ENCODE measurements at places on chromosomes 1 and 21.

DNA sequence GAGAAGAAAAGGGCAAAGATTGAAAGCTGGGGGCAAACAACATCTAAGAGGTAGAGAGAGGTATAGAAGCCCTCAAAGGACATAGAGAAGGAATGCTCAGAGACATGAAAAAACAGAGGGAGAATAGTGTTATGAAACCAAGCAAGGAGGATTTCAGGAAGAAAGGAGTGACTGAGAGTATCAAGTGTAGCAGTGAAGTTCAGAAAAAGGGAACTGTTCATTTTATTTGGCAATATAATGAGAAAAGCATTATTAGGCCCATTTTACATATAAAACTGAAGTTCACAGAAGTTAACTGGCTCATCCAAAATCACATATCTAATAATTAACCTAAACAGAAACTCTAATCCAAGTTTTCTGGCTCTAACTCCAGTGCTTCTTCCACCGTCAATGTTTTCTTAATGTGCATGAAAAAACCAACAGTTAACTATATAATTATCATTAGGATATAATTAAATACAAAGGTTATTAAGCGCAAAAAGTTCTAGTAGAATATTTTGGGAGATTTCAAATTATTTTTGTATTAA is 17.7 kb downstream of the NEXN start:
- DNase-seq = no peak

DNA sequence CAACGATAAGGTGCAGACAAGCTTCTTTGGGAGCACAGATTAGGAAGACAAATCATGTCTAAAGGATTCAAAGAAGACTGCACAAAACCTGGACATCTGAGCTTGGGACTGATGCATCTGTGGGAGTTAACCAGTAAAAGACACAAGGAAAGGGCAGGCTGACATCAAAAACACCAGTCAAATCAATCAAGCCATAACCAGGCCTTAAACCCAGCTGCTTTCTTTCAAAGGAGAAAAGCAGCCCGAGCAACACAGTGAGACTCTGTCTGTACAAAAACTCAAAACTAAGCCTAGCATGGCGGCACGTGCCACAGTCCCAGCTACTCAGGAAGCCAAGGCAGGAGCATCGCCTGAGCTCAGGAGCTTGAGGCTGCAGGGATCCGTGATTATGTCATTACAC is 411.6 kb downstream of the SMYD3 start:
- DNase-seq = no peak

- no peak for DNase-seq
These were observed 186.6 kb downstream of the GRIK1 start for GRCh38 chr21:29753216-29753615.

GRCh38 chr1:16921391-16922185 is at the start of gene CROCC:
CROCC (plus strand) TSS chr1:16921931; CDS start chr1:16922019, 88 bp downstream.
- no peak for DNase-seq

DNA sequence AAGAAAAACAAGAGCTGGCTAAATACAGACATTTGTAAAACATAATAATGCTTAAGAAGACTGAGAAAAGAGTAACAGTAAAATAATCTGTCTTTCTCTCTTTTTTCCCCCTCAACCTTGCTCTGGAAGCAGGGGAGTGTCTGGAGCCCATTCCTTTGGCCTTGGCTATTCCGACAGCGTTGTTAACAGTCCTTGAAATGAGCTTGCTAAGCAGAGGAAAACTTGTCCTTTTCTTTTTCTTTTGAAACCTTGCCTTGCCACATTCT is 6.7 kb upstream of the CA6 start:
- no peak for DNase-seq

GRCh38 chr21:38721958-38722357 is 83.8 kb upstream of the ETS2 start:
- peak; percentile 21 for DNase-seq

Measured in HTR-8/SVneo (cell line).